ENCODE measurements at places on chromosomes 4 and X.

DNA sequence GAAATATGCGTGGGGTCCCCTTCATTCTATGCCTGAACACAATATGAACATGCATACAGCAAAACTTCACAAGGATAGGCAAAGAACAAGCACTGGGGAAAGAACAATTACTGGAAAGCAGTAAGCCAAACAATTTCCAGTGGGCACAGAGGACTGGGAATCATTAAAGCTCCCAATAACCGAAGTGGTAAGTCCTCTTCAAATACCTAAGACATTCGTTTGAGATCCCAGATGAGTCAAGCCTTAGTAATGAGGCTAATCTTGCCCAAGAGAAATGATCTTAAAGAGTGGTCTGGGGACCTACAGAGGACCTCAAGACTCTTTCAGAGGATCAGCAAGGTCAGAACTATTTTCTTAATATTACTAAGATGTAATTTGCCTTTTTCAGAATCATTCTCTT is 28.6 kb downstream of the ANAPC10 start:
- no peak for DNase-seq

DNA sequence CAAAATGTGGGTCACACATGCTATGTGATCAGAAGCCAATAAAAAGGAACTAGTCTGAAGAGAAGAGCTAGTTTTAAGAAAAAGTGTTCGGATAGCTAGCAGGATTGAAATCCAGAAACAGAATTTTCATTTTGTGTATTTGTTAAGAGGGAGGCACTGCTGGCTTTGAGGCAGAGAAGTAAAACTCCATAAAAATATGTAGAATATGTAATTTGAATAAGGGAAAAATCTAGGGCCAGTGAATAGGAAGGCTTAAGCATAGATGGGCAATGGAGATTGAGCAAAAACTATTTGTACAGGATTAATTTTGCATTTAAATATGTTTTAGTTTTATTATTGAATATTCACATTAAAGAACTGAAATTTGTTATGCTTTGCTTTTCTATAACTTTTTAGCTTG is 399.9 kb upstream of the PITX2 start:
- no peak for DNase-seq

DNA sequence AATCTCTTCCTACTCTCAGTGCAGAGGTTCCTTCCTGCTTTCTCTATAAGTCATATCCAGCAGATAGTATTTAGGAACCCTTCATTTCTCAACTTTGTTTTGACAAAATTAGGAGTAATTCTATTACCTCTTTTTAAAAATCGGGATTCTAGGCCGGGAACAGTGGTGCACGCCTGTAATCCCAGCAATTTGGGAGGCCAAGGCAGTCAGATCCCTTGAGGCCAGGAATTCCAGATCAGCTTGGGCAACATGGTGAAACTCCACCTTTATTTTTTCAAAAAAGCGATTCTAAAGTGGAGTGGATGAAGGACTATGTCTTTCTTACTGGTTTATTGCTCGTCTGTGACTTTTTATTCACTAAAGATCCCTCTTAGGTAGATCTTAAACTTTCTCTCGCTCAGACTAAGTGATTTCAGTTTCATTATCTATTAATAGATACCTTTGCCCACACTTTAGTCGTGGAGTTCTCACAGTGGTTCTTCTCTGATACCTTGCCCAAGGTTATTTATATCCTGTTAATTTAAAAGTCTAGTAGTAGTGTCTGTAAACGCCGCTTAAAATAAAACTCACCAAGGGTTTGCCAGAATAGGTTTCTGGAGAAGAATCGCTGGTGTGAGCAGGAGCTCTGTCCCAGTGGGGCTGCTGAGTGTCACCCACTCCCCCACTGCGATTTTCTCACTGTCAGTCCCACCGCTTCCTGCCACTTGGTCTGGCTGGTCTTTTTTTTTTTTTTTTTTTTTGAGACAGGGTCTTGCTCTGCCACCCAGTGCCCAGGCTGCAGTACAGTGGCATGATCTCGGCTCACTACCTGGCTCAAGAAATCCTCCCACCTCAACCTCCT is 27.0 kb upstream of the TMEM131L start:
- DNase-seq, result no peak

- DNase-seq, result no peak
Measured at GRCh38 chr4:113112338-113112978, 63.0 kb downstream of the ANK2 start.

GRCh38 chr4:76895619-76896018 is 2.3 kb downstream of the SOWAHB start:
- no peak for DNase-seq

- DNase-seq, result no peak
Measured at GRCh38 chr4:124641715-124642381, 70.7 kb downstream of the ANKRD50 start.

DNA sequence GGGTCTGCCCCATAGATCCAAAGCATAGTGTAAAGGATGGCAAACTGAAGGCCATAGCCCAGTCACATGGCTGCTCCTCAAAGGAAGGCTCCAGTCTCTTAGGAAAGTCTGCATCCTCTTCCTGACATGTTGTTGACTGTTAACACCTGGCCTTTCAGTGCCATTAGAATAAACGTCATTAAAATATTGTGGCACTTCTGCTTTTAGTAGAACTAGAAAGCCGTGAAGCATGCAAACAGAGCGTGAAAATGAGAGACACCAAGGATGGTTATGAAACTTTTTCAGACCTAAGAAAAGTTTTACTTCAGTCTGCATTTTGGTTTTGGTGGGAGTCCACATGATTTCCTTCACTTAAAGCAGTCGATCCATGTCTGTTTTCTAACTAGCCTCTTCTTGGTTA is 41.1 kb upstream of the AFF2 start:
- DNase-seq, result no peak

DNA sequence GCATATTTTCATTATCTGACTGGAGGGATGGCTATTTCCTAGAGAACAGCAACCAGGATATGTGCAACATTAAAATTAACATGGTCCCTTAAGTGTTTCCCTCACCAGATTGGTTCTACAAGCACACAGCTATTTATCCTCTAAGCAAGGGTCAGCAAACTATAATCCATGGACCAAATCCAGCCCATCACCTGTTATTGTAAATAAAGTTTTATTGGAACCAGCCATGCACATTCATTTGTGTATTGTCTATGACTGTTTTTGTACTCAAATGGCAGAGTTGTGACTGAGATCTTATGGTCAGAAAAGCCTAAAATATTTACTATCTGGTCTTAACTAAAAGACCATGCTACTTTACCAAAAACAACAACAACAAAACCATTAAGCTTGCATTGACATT is 77.9 kb downstream of the AMELX start:
- no peak for DNase-seq

GRCh38 chr4:25172961-25173915 is 13.0 kb upstream of the SEPSECS start:
- DNase-seq, result no peak

GRCh38 chr4:165150545-165150944 is 37.9 kb upstream of the TMEM192 start:
- DNase-seq, result no peak

DNA sequence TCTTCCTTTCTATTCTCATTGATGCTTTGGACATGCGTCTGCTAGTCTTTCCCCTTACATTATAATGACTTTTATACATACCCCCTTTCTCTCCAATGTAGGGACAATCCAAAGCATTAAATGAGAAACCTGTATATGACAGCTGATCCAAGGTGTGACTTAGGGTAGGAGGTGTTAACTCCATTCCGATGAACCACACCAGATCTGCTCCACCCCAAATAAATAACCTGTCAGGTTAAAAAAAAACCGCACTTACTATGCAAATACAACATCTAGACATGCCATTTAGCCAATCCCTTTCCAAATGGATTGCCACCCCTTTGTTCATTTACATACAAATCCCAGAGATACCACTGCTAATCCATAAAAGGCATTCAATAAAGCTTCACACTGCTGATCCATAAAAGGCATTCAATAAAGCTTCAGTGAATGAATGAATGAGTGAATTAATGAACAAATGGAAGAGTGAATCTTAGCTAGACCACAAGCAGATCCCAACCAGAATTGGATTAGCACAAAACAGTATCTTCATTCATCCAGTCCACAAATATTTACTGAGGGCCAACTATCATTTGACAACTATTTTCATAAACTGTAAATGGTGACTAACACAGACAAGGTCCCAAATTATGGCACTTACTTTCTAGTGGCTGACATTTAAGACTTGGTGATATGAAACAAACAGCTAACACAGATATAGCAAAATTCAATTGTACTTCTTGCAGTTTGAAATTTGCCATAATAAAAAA is 158.9 kb upstream of the MAP3K15 start:
- no peak for DNase-seq

GRCh38 chrX:37726346-37726745 is 40.8 kb downstream of the XK start:
- DNase-seq, result no peak

DNA sequence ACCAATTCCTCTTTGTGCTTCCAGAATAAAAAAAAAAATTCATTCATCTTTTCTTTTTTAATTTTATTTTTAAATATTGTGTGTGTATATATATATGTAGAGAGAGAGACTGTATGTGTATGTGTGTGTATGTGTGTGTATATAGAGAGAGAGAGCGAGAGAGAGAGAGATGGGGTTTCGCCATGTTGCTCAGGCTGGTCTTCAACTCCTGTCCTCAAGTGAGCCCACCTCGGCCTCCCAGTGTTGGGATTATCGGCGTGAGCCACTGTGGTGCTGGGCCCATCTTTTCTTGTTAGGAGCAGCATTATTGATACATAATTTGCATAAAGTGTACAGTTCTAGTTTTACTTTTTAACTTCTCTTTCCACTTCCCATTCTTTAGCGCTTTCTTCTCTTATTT is 33.6 kb downstream of the KDM6A start:
- DNase-seq, result no peak

GRCh38 chr4:151887816-151888180 is 127.0 kb upstream of the GATB start:
- no peak for DNase-seq

DNA sequence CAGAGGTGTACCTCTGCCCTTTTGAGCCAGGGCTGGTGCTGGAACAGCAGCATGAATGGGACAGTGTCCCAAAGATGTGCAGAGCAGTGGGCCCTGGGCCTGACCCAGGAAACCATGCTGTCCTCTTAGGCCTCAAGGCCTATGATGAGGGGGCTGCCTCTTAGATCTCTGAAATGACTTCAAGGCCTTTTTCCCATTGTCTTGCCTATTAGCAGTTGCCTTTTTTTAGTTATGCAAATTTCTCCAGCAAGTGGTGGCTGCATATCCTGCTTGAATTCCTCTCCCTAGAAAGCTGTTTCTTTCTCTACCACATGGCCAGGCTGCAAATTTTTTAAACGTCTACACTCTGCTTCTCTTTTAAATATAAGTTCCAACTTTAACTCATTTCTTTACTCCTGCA is 160.3 kb downstream of the CFAP299 start:
- no peak for DNase-seq

DNA sequence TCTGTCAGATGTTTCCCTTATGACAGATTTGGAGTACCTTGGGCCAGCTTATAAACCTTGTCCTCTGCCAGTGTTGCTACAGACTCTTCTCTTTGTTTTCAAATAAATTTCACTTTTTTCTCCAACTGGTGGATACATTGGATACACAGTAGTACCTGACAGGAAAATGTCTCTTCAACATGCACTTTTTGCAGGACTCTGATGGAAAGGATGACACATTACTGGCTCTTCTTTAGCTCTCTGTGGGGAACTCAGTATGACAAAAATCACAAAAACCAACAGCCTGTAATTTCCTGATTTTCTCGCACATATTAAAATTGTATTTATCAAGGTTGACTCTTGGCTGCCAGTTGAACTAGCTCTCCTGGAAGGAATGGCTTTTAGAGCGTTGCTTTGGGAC is 61.3 kb upstream of the GIMD1 start:
- no peak for DNase-seq

DNA sequence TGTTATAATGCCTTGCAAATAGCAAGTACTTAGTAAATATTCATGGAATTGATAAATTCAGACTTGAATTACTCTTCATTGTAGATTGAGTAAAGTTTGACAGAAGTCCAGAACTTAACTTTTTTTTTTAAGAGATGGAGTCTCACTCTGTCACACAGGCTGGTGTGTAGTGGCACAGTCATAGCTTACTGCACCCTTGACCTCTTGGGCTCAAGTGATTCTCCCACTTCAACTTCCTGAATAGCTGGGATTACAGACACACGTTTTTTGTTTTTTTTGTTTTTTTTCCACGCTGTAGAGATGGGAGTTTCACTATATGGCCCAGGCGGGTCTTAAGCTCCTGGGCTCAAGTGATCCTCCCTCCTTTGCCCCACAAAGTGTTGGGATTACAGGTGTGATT is 32.1 kb downstream of the UBE2K start:
- DNase-seq, result no peak

GRCh38 chrX:116499780-116500179 is 37.0 kb upstream of the CT83 start:
- DNase-seq, result no peak

DNA sequence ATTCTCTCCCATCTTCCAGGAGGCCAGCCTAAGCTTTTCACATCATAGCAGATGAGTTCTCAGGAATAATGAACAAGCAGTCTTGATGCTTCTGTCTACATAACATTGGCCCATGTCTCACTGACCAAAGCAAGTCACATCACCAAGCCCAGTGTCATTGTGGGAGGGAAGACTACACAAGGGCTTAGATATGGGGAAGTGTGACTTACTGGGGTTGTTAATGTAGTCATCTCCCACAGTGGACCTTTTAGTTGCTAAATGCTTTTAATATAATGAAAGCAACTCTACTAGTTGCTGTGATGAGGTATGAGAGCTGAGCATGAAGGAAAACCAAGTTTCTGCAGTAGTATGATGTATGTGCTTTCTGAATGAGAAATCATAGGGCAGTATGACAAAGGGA is 40.5 kb downstream of the TSPAN7 start:
- no peak for DNase-seq

DNA sequence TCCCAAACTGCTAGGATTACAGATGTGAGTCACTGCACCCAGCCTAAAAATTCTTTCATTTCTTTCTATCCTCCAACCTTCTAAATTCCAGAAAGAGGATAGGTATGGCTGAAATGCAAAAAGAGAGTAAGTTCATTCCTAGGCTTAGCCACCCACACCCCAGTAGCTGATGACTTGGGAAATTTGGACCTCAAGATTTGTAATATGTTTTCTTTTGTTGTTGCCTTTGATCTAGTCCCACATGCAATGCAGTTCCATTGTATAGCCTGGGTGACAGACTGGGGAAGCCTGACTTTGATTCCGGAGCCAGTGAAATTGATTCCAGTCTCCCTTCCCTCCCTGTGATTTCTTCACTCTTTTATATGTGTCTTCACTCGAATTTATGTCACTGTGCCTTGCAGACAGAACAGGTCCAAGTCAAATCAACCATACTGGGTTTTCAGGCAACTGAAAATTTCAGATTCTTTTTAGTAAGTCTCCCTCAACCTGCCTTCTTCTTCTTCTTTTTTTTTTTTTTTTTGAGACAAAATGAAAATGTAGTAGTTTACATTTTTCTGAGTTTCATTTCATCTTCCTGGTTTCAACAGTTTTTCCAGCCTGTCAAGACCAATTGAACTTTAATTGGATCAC is 176.2 kb upstream of the RBPJ start:
- DNase-seq, result no peak
